ENCODE measurements at places on chromosomes 2 and 18. TPM values are rescaled to one million over a fixed set of nuclear protein-coding genes. Genes with fewer than 3 reads are reported as not detected.

GRCh38 chr2:172215172-172215935 is 112.7 kb upstream of the DLX2 start:
- DNase-seq = no peak

GRCh38 chr2:31736695-31737454 is 156.1 kb upstream of the SRD5A2 start:
- DNase-seq = no peak

DNA sequence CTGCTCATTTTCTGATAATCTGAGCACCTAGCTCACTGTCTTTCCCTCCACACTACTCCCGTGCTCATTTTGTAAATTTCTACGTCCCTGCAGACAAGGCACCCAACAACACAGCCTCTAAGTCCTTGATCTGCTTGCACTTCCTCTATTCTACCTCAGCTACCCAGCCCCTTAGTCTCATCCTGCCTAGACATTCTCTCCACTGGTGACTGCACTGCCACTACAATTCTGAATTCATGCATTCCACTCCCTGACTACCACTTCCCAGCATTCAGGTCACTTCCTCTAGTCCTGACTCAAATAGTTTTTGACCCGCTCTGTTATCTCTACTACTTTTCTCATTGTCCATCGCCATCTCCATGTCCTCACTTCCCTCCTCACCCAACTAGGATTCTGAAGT is 155.7 kb downstream of the DYM start:
- DNase-seq = no peak

DNA sequence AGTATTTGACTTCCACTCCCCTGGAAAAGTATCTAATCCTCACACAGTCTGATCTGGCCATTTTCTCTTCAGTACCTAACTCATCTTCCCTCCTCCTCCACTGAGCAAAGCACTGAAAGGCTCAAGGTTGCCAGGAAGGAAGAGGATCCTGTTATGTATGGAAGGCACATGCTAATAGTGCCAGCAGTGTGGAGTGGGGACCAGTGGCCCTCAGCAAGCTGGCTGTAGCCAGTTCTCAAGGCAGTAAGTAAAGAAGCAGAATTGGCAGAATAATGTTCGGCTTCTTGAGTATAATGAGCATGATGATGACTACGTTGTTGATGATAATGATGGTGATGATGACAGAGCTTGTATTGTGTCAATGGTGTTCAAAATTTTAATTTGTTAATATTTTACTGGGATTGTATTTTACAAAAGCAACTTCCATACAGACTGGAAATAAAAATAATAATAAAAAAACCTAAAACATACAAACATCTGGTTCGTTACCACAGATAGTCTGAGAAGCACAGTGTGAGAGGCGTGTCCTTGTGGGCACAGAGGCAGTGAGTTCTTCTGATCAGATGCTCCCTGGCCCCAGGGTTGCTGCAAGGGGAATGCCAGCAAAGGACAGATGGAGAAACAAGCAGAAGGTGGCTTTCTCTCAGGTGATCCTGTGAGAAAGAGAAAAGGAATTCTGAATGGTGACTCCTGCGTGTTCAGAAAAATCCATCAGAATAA is 528.8 kb downstream of the CMPK2 start:
- no peak for DNase-seq

- no peak for DNase-seq
Measured at GRCh38 chr2:51526766-51527165, 494.8 kb upstream of the NRXN1 start.

DNA sequence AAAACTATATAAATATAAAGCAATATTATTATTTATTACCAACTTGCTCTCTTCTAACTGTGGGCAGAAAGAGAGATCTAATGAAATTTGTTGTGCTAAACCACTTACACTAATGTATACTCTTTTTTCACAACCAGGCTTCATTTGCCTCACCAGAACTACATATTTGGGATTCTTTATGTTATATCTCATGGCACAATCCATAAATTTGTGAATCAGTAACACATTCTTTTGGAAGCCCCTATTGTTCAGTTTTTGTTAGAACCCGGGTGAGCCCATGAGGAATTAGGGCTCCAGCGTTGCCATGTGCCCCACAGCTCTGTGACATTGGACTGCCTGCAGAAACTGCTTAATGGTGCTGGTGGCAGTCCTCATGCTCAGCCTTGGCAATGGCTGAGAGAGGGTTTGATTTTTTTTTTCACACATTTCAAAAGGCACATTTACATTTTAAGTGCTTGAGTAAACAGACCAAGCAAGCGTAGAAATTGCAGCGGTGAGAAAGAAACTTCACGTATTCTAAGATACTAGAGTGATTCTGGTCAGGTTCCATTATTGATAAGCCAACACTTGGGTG is 15.3 kb downstream of the VIT start:
- DNase-seq = no peak

DNA sequence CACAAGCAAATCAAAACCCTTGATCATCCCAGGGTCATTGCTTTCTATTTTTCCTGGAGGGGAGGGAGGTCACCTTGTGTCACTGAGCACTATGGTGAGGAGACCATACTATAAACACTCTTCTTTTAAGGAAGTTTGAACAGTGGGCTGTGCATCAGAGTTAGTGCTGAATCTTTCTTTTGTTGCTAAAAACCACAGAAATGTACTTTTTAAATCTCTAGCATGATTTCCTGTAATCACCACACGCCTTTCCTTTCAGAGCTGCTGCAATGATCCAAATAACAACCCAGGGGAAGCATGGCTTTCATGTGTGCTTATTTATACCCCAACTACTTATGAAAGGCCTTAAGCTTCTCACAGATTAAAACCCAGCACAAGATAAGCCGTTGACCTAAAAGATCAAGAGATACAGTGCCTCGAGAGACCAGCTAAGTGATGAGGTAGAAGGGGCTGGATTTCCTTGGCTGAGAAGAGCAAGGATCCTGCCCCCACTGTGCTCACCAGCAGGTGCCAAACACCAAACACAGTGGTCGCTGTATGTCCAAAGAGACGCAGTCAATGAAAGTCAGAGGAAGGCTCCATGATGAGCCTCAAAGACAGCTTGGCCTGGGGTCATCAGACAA is 34.7 kb downstream of the TRABD2A start:
- no peak for DNase-seq

- peak; percentile 75 for DNase-seq
Measured at GRCh38 chr18:48440924-48441323, 31.7 kb upstream of the ZBTB7C start.

GRCh38 chr18:62285281-62285680 is 39.8 kb upstream of the TNFRSF11A start:
- no peak for DNase-seq

GRCh38 chr2:235679471-235679870 is 185.6 kb downstream of the AGAP1 start:
- no peak for DNase-seq

KLHL41 gene
- total RNA-seq = 44.0 TPM

DNA sequence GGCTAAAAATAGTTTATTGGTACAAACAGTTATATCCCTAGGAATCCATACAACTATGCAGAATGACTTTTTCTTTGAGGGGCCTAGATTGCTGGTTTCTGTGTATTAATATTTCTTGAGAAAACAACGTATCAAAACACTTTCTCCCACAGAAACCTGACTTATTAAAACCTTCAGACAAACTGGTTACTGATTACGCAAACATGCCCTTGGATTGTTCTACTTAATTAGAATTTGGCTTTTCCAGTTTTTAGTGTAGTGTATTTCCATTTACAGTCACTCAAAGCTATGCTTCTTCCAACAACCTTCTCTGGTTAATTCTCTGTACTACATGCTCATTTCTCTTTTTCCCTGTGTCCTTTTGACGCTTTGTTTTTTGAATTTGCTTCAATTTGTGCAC is 20.0 kb downstream of the VAPA start:
- DNase-seq = no peak

EMX1 gene
- not detected for total RNA-seq

KCNE4 gene
- total RNA-seq = 3.4 TPM

DNA sequence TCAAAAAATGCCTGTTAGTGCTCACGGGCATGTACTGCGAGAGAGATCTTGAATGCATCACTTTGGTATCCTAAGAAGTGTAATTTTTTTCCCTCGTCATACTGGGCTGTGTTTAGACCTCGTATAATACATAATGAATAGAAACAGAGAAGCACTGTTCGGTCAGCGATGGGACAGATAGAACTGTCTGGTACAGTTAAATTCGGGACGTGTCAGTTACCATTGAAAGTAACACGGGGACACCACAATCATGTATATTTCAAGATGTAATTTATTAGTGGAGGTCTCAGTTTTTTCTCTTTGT is 1.8 kb downstream of the PKP4 start:
- DNase-seq = no peak

GRCh38 chr2:239238839-239239606 is 161.8 kb downstream of the HDAC4 start:
- no peak for DNase-seq

CHRND gene
- total RNA-seq = not detected

SCN7A gene
- total RNA-seq = 6.2 TPM

- no peak for DNase-seq
Measured at GRCh38 chr18:78080081-78080480, 830.4 kb downstream of the GALR1 start.

GRCh38 chr2:18771212-18771611 is 181.8 kb upstream of the NT5C1B start:
- DNase-seq = no peak

DNA sequence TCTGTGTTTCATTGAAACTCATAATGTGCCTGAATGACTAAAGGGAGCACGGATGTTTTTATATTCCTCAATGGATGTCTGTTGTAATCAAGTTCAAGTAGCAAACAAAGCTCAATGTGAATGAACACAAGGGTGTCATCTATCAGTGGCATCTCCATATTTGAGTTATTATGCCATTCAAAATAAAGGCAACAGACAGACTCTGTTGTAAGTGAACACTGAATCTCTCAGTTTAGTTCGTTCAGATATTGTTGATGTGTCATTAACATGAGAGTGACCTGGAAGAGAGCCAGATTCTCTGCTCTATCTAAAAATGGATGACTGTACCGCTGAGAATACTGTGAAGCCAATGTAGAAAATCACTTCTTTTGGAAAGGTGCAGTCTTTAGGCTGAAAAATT is 118.7 kb downstream of the NUP35 start:
- no peak for DNase-seq

GRCh38 chr2:17226941-17227490 is 291.2 kb downstream of the RAD51AP2 start:
- DNase-seq = no peak

MDH1B gene
- 1.1 TPM for total RNA-seq

GKN2 gene
- not detected for total RNA-seq

DNA sequence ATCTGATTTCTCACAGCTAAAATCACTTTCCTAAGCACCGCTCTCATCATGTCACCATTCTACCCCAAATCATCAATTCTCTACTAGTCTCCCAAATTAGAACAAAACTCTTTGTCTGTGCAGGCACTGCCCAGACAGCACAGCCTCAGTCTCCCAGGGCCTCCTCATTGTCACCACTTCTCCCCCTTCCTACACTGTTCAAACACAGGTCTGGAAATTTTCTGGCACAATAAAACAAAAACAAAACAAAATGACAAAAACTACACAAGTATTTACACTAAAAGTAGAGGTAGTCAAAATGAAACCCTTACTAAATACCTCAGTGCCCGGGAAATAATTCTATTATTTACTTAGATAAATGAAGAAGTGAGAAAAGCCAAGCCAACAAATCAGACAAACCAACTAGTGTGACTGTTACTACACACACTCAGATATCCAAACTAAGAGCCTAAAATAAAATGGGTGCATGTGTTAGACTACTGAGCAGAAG is 156.2 kb upstream of the DNMT3A start:
- no peak for DNase-seq

GRCh38 chr2:46983065-46983801 is 67.6 kb upstream of the MCFD2 start:
- peak; percentile 68 for DNase-seq

ACOXL gene
- 0.55 TPM for total RNA-seq

DNA sequence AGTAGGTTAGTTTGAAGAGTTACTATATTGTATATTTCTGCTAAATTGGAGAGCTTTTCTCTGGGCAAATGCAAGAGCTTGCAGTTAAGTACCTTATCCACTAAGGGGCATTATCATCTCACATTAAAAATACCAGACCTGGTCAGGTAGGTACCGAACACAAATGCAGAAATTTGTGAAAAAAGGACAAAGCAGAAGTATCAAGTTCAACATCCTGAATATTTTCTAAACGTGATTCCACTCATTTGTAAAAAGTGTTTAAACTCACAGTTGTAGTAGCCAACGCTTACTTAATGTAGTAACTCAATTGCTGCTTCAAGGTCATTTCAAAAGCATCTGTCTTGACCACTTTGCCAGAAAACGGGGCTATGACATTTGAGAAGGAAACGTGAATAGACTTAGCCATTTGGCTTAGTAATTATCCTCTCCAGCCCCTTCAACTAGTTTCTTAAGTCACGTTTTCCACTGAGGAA is 52.1 kb downstream of the CYRIA start:
- DNase-seq = no peak

DNA sequence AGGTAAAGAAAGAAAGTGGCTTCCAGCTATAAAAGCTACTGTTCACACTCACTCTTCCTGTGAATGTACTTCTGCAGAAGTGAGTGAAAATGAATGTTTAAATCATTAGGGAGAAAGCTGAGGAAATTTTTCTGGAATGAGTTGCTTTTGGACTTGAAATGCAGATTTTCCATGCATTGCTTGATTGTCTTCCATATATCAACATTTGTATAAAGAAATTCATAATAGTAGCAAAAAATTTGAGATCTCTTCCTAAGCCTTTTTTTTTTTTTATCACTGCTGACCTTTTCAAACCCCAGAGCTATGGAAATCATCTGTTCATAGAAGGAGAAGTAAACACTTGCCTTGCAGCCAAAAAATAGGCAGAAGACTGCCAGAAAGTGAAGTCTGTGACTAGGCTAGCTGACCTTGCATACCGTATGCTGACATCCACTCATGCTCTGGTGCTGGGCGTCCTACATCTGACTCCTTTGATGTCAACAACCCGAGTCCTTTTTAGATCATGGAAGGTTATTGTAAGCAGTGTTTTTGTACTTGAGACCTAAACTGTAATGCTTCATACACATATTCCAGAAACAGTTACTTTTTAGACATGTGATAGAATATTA is 154.5 kb upstream of the RASGRP3 start:
- DNase-seq = no peak

- DNase-seq = no peak
Measured at GRCh38 chr18:23107718-23108117, 27.6 kb upstream of the CABLES1 start.

All from right atrium auricular region (tissue), 2 donors.